ENCODE measurements at places on chromosomes 2 and 18.

DNA sequence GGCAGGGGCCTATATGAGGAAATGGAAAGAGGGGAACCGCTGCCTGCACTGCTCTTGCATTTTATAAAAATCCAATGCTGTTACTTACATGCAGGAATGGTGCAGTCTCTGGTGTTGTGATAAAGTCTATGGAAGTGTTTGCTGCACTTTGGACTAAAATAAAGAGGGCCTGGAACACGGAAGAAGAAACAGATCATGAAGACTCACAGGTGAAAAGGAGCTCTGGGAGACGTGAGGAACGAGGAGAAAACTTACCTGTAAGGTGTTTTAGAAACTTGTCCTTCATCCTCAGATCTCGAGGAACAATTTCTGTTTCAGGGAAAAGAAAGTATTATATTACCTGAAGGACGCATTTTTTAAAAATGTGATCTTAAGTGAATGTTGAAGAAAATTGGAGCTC, 1.9 kb downstream of the ALKAL2 start:
- DNase-seq = no peak

DNA sequence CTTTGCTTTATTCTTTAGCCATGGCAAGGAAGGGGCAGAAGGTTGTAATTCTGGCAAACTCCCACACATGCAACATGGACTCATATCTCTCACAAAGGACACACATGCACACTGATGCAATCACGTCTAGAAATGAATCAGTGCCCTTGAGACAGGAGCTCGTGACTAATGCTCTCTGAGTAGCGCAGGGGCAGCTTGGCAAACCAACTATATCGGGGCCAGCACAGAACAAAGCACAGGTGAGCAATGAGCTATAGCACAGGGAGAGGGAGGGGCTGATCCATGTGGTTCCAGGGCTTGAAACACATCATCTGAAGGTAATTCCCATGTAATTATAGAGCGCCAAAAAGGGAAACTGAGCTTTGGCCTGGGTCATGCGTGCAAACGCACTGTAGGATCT, 165.2 kb upstream of the KLF7 start:
- peak; percentile 96 for DNase-seq

- peak; percentile 94 for DNase-seq
Measured at GRCh38 chr2:23418461-23418911, 33.5 kb downstream of the KLHL29 start.

GRCh38 chr2:628651-629050, 48.6 kb downstream of the TMEM18 start:
- DNase-seq = no peak

GRCh38 chr2:109376796-109377495, 236.8 kb downstream of the SEPTIN10 start:
- no peak for DNase-seq

GRCh38 chr2:32012872-32013271, 2.1 kb upstream of the MEMO1 start:
- DNase-seq = no peak

DNA sequence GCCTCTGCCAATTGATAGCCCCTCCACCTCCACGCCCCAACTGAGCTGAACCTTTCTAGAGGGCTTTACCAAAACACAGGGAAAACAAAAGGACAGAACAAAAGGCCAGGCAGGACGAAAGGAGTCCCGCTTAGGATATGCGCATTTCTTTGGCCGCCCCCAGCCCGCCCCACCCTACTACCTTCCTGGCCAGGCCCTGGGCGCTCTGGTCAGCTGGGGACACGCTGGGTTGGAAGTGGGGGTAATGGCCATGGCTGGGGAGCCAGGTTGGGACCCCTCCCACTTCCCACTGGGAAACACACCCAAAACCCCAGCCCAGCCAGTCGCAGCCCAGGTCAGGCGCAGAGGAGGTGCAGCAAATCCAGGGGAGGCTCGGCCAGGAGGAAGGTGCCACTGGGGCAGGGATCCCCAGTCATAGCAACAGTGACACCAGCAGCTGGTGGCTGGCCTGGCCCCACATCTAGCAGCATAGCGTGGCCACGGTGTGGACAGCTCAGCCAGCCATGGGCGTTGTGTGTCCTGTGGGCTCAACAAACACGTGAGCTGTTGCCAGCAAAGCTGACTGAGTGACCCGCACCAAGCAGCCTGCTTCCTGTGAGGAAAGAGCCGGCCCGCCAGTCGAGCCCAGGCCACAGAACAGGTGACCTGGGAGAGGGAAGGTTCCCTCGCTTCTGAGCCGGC, 24.6 kb upstream of the B3GNT7 start:
- DNase-seq = no peak

DNA sequence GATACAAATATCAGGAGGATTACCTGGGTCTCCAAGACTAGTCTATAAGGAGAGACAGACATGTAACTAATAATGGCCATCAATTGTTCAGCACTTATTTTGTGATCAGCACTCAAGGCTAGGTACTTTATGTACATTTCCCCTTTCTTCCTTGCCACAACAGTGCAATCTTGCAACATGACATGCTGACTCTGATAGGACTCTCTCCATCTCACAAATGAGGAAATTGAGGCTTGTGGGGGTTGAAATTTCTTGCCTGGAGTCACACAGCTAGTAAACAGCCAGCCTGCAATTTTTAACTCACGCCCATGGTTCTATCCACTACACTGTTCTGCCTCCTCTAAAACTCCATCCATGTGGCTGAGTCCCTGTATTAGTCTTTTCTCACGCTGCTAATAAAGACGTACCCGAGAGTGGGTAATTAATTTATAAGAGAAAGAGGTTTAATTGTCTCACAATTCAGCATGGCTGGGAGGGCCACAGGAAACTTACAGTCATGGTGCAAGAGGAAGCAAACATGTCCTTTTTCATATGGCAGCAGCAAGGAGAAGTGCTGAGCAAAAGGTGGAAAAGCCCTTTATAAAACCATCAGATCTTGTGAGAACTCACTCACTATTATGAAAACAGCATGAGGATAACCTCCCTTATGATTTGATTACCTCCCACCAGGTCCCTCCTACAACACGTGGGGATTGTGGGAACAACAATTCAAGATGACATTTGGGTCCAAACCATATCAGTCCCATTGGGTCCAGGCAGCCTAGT, 302.4 kb downstream of the PLCL1 start:
- no peak for DNase-seq

GRCh38 chr2:7709907-7710306, 792.7 kb downstream of the RNF144A start:
- DNase-seq = no peak

GRCh38 chr2:154142480-154142879, 270.8 kb downstream of the GALNT13 start:
- peak; percentile 21 for DNase-seq

DNA sequence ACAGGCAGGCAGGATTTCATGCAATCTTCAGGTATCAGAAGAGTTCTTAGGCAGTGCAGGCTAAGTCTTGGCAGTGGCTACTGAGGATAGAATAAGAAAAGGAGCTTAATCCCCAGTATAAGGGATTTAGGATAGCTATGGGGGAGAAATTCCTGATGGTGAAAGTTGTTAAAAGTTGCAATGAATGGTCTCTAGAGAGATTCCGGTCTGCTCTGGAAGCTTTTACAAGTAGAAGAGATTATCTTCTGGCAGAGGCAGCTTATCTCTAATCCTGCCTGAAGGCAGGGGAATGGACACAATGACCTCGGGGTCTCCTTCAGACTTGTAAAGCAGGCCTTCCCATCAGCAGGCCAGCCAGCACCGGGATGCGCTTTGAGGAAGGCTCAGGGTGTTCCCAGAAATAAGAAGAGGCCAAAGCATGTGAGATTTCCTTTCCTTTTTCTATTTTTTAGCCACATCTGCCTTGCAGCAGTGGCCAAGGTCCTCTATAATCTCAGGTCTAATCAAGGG, 253.9 kb upstream of the KLHL29 start:
- no peak for DNase-seq

DNA sequence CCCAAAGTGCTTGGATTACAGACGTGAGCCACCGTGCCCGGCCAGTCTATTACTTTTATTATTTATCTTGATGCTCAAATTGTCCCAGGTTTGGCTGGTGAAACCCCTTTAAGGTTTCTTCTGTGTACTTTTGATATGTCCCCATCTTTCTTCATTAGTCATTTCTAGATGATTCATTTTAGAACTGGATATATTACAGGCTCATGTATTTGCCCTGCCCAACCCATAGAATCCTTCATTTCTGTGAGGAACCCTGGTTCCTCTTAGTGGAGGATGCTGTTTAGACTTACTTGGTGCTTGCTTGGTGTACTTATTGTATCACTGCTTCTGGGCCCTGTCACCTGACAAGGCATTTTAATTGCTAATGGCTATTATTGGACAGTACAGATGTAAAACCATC, 40.1 kb downstream of the KCMF1 start:
- DNase-seq = no peak

DNA sequence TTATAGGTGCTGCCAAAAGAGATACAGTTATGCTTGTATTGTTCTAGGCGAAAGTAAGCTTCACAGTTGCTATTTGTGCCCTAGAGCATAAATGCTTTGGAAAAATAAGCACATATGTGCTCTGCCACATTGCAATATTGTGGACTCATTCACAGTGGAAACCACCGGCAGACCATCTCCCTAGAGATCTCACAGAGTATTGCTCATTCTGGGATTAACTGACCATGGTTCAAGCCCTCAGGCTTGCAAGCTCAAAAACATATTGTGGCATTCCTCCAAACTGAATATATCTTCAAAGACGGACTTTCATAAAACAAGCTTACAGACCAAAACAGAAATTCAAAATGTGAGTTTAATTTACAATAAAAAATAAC, 158.2 kb upstream of the CCDC150 start:
- peak; percentile 44 for DNase-seq

- no peak for DNase-seq
Measured at GRCh38 chr2:76763276-76763675, 758.9 kb downstream of the LRRTM4 start.

DNA sequence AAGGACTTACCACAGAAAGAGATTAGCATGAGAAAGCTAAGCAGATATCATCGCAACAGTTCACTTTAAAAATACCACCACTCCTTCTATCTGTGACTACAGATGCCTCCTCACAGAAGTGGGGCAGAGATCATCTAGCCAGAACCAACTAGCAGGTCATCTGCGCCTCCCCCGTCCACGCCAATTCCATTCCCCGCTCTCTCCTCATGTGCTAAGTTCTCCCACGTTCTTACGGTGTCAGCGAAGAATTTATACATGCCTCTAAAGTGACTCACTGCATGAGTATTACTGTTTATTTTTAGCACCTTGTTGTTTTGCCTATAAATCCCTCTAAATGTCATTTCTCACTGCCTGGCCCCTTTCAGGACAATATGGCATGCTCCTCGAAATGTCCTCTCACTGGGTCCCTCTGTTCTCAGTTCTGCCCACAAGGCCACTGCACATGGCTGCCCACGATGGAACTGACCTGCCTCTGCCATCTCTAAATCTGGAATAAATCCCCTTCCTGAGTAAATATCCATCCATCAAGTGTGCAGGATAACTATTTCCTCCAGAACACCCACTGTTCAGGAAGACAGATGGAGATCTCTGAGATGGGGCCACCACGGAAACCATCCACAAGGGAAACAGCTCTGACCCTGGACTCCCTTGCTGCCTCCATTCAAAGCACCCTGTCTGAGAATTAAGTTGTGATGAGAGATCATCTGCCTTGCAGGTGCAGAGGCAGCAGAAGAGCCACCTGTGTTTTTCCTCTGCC, 137.7 kb downstream of the IRS1 start:
- peak; percentile 94 for DNase-seq

Measured in mesenchymal stem cell (in vitro differentiated cells and primary cell).